ENCODE measurements at places on chromosomes 6 and 20.
A peak's percentile ranks its signal among the peaks of the same experiment; 100 is the strongest.

DNA sequence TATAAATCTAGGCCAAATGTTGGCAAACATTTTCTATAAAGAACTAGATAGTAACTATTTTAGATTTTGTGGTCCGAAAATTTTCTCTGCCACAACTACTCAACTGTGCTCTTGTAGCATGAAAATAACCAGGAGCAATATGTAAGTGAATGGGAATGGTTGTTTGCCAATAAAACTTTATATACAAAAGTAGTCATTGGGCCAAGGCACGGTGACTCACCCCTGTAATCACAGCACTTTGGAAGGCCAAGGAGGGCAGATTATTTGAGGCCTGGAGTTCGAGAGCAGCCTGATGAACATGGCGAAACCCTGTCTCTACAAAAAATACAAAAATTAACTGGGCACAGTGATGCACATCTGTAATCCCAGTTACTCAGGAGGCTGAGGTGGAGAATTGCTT, 617.1 kb downstream of the EPM2A start:
- DNase-seq: no peak

DNA sequence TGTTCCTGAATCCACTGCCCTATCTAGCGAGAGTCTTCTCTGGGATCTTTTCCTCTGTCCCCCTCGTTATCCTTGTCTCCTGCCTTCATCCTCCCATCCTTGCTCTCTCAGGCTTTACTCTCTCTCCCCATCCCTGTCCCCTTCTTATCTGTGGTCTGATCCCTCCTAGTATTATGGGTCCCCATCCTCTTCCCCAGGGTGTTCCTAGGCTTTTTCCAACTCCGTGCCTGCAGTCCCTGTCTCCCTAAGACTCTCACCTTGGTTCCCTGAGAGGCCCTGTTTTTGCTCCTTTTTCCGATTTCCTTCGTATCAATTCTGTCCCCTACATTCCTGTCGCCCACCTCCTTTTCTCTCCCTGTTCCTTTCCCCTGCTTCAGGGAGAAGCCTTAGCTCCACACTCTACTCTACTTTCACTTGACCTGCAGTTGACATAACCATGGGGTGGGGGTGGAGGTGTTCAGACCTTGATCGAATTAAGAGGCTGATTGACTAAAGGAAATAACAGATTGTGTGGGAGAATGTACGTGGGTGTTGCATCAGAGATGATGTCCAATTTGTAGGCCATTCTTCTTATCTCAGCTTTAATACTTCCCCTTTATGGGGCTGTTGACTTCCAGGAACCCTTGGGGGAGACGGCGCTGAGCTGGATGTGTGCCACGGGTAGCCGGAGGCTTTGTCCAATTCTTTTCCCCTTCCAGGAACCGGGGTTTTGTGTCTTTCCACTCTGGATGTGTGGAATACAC, 905 bp downstream of the PPARD start:
- no peak for DNase-seq

DNA sequence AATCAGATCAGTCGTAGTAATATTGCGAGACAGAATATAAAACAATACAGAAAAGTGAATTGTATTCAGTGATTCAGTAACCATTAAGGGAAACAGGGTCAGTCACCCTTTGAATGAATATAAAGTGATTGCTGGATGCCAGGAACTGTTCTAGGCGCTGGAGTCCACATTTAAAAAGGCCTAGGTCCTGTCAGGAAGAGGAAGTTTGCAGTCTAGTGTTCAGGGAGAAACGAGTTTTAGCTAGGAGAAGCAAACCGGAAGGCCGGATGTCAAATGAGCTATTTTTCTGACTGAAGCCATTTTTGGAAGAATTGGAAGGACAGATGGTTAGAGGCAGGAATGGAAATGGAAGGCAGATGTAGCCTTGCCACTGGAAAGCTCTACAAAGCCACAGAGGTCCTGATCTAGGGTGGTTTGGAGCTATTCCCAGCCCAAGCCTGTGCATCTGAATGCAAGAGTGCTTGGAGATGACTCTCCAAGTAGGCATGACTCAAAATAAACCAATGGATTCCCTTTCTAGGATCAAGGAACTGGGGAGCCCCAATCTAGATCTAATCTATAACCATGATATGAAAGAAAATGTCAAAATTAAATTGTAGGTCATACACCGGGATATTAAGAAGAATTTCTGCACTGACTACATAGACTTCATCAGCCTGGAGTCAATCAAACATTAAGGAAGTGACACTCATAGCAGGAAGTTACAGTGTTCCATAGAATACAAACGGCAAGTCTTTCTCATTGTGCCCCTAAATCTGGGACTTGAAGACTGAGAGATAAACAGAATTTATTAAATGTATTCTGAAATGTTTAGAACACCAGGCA, 36.8 kb upstream of the CDKAL1 start:
- DNase-seq: no peak

GRCh38 chr6:108874470-108875160, 26.4 kb downstream of the ARMC2 start:
- peak; percentile 18 for DNase-seq

DNA sequence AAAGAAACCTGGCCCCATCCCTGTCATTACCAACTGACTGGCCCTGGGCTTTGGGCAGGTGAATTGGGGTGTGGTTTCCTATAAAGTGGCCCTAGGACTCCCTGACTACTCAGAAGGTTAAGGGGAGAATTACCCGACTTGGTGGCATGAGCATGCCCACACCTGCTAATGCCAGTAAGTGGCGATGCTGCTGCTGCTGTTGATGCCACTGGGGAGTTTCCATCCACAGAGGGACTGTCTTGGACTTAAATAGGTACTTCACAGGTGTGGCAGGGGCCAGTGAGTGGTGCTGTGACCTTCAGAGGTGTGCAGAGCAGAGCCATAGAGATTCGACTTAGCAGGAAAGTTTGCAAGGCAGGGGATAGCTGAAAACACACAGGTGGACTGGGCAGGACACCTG, 32.6 kb upstream of the MDFI start:
- no peak for DNase-seq

DNA sequence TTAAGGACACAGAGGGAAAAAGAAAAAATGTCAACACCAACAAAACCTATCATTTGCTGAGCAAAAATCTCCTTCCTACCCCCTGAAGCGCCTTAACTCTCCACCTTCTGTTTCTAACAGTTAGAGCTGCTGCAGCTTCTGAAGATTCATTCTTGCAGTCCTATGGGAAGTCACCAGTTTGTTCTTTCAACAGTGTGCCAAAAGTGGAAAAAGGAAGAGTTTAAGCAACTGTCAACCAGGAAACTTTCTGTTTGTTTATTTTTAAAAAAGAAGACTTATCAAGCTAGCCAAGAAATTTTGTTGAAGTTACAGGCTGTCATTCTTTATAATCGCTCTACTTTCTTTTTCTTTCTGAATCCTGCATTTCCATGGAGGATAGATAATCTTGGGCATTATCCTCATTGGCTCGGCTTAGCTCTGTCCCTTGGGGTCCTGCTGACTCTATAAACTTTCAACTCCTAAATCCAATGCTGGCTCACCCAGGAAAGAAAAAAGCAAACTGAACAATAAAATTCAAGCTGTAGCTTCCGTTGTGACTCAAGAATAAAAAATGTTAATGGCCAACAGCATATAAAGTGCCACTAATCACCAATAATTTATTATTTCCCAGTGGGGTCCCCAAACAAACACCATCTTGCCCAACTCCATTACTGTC, 172.8 kb upstream of the CITED2 start:
- DNase-seq: no peak

DNA sequence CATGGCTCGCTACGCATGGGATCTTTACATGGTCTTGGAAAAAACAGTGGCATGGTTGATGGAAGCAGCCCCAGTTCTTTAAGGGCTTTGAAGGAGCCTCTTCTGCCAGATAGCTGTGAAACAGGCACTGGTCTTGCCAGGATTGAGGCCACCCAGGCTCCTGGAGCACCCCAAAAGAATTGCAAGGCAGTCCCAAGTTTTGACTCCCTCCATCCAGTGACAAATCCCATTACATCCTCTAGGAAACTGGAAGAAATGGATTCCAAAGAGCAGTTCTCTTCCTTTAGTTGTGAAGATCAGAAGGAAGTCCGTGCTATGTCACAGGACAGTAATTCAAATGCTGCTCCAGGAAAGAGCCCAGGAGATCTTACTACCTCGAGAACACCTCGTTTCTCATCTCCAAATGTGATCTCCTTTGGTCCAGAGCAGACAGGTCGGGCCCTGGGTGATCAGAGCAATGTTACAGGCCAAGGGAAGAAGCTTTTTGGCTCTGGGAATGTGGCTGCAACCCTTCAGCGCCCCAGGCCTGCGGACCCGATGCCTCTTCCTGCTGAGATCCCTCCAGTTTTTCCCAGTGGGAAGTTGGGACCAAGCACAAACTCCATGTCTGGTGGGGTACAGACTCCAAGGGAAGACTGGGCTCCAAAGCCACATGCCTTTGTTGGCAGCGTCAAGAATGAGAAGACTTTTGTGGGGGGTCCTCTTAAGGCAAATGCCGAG, 78.2 kb downstream of the ASXL1 start:
- no peak for DNase-seq

- DNase-seq: no peak
These were observed 18.7 kb upstream of the PRIM2 start for GRCh38 chr6:57298741-57299140.

DNA sequence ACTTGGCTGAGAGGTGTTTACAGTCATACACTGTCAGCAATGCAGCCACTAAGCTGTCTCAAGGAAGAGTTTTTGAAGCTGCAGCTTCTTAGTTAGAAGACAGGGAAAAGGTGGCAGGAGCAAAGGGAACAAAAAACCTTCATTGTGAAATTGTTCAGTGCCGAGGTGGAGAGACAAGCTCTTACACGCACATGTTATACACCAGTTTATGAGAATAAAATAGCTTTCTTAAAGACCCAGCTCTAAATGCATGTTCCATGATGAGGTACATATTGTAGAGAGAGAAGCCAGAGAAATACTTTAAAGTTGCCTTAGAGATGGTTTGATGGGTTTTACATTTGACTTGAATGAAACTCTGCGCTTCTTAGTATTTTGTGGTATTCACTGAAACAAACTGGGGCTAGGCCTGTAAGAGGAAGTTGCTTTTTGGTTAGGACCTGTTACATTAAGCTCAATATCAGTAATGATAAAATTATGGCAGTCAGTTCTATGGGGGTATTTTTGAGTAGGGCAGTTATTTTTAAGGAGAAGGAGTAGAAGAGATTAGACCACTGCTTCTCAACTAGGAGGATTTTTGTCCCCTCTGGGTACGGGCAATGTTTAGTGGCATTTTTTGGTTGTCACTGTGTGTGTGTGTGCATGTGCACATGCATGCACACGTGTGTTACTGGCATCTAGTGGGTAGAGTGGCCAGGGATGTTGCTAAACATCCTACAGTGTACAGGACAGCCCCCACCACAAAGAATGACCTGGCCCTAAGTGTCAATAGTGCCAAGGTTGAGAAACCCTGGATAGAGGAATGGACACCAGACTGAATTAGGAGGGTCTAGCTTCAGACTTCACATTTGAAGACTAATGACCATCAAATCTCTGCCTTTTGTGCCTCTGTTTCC, 9.8 kb downstream of the NEDD9 start:
- no peak for DNase-seq

- no peak for DNase-seq
These were observed 207.5 kb downstream of the CLIC5 start for GRCh38 chr6:45808042-45808645.

DNA sequence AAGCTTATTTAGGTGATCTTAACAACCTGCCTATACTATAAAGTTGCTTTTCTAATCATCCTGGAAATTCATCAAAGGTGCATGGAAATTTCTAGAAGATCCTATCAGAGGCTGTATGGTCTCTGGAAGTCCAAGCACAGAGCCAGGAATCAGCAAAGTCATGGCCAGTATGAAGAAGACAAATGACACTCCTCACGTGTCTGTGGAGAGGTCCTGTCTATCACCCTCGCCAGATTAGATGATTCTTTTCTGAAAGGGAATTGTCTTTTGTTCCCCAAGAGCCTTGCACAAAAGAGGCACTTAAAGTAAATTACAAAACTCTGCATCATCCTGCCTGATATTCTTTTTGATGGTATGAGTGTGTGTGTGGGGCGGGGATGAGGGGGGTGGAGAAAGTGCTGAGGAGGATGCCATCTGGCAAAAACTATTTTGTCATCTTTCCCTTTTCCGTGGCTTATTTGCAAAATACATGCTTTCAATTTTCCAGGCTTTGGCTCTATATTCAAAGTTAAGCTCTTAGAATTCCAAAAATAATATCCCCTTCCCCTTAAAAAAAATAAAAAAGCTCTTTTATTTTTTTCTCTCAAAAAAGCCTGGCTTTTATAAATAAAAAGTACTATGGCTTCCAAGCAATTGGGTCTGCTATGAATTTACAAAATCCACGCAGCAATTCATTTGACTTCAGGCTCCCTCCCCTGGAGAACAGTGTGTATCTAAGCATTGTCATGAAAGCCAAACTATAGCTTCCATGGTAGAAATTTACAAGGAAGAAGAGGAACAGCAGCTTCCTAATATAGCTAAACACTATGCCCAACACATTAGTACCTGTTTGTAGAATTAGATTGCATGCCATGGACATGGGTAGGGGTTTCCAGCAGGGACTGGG, 185.2 kb upstream of the ARG1 start:
- no peak for DNase-seq

- no peak for DNase-seq
These were observed 254.9 kb downstream of the TAF4 start for GRCh38 chr20:61810738-61811135.

DNA sequence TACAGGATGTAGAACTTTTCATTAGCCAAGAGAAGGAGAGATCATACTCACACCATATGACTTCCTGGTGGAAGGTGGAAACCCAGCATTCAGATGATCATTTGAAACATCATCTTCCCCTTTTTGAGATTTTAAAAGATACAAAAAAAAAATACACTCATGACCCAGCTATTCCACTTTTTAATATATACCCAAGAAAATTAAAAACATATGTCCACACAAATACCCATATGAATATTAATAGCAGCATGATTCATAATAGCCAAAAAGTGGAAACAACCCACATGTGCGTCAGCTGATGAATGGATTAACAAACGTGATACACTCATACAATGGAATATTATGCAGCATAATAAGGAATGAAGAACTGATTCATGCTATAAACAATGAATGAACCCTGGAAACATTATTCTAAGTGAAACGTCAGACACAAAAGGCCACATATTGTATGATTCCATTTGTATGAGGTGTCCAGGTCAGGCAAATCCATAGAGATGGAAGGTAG, 130.0 kb upstream of the SGK1 start:
- no peak for DNase-seq

DNA sequence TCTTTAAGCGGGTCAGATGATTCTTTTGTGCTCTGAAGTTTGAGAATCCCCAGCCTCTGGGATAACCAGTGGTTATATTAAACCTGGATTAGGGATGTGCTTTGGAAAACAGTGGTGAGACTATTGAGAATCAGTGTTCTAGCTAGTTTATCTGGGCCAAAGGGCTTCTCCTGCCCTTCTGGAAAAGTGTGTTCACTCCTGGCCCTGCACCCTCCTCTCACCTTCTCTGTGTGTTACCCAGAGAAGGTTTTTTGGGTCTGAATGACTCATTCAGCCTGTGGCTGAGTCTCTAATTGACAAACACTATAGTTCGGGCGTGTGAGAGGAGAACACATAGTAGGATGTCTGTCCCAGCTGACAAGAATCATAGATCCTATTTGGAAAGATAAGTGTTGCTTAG, 66.7 kb downstream of the LRRC1 start:
- DNase-seq: no peak

All from stimulated activated CD4-positive, alpha-beta T cell treated with anti-CD3 and anti-CD28 coated beads, Interleukin-1b, Interleukin-23, amount 100 ng/mL, for 1 hour (primary cell).